Urothelium cell line (cell line): ENCODE measurements at places on chromosomes 2 and 18.

GRCh38 chr2:1968988-1969700, 224.8 kb upstream of the PXDN start:
- no peak for DNase-seq

DNA sequence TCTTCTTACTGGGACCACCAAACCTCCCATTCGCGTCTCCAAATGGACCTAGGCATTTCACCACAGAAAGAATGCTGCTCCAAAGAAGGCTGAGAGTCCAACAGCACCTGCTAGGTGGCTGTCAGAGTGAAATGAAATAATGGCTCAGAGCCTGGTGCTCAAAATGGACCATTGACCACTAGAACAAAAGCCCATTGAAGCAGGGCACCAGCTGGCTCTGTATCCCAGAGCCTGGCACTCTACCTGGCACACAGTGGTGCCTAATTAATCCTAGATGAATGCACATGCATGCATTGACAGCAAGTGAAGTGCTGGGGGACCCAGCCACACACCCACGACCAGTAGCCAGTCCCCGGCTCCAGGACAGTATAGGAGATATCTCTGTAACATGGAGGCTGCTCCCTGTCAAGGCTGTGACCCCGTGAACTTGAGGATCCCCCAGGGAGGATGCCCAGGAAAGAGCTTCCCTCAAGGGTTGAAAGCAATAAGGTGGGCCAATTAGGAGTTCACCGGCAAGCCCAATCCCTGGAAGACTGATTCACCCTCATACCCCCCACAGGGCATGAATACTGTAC, 261.3 kb downstream of the TNS1 start:
- no peak for DNase-seq

DNA sequence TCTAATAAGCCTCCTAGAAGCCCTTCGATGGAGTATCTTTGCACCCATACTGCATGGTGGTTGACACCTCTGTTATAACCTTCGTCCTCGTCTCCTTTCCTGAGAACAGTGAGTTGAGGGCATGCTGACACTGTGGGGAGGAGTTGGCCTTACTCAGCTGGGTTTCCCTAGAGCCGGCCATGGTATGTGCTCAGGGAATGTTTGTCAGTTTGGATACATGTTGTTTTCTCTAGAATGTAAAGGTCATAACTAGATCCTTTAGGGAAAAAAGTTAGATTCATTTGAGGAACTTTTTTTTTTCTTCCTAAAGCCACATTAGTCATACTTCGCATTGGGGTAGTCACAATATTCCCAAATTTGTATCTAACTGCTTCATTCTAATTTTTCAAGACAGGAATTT, 106.0 kb upstream of the FOSL2 start:
- no peak for DNase-seq

- DNase-seq = no peak
These were observed 66.4 kb upstream of the CHMP1B start for GRCh38 chr18:11784674-11785304.

DNA sequence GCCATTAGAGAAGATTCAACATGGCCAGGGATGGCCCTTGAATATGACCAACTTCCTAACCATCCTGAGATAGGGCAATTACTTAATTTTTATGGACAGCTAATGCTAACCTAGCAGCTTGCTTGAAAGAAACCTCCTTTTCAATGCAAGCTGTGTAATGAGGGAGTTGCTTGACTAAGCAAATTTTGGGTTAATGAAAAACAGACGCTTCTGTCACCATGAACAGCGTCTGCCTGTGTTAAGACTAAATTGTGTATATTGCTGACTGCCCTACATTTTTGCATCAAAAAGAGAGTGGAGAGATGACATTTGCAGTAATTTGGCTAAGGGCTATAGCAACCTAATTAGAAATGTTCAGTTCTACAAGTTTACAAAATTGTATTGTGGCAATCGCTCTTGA, 319.2 kb upstream of the LRATD1 start:
- no peak for DNase-seq

DNA sequence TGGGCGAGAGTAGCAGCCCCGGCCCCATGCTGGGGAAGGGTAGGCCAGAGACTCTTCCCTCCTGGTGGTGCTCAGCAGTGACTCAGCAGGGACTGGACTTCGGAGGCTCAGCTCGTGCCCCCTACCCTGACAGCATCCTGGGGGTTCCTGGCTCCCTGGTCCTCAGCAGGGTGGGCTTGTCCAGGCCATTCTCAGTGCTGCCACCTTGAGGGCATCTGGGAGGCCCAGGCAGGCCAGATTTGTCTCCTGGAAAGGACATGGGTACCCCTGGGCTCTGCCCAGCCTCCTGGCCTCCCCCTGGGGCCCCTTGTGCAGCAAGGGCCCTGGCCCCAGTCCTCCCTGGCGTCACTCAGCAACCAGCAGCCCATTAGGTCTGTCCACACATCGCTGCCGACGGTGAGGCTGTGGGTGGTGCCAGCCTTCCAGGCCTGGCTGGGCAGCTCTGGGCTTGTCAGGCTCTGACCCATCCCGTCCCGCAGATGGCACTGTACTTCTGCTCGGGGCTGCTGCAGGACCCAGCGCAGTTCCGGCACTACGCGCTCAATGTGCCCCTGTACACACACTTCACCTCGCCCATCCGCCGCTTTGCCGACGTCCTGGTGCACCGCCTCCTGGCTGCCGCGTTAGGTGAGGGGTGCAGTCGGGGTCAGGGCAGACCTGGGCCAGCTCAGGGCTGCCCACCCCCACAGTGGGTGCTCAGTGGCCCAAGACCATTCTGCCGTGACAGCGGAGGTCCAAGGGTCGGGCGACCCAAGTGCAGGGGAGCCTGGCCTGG, 45.0 kb upstream of the ALPP start:
- no peak for DNase-seq

DNA sequence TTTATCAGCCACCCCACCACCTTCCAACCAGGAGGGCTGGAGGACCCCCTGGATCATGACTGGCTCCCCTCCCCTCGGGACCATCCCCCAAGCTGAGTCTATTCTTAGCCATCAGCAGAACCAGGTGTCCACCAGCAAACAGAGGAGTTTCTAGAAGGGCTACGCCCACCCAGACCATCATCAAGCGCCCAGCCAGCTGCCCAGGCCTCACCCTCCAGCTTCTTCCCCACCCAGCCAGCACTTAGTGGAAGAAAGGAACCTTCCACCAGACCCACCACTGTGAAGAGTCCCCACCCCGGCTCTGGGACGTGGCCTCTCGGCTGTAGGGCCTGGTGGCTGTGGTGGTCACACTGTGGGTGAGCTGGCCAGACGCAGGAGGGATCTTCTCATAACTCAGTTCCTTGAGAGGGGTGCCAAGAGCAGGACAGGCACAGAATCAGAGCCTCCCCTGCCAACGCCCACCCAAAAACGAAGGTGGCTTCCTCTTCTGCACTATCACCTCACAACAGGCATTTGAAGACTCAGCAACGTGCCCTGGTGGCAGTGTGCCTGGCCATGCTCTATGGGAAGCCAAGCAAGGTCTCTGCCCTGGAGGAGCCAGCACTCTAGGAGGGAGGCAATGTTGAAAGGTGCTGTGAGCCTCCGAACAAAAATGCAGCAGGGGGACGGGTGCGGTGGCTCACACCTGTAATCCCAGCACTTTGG, 19.0 kb downstream of the BIN1 start:
- no peak for DNase-seq

- no peak for DNase-seq
These were observed 646.0 kb downstream of the ZEB2 start for GRCh38 chr2:143873886-143874285.

DNA sequence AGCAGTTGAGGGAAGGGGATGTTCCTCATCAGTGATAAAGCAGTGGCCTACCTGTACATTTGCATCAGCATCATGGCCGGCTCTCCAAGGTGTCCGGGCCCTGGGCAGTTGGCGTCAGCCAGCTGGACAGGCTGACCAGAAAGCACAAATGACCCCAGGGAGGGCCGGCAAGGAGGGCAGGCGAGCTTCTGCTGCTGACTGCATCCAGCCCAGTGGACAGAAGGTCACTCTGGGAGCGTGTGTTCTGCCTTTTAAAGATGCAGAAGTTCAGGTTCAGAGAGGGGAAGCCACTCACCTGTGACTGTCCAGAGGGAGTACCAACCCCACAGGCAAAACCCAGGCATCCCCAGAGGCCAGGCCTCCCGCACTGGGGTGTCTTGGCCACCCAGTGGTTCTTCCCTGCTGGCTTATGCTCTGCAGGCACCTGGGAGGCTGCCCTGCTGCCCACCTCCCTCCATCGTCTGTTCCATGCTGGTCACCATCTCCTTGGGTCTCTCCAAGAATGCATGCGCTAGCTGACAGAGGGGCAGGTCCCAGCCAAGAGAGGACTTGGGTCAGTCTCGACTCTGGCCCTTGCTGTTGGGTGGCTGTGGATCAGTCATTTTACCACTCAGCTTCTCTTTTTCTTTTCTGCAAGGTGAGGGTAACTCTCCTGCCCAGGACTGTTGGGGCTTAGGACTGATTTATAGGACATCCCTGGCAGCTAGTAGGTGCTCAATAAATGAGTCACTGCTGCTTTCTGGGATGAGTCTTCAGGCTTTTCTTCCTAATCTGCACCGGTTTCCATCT, 89.9 kb downstream of the INHBB start:
- DNase-seq = no peak

- DNase-seq = no peak
These were observed 104.4 kb upstream of the IL1R2 start for GRCh38 chr2:101887328-101887727.

GRCh38 chr2:227029426-227030105, 134.4 kb downstream of the COL4A4 start:
- no peak for DNase-seq

DNA sequence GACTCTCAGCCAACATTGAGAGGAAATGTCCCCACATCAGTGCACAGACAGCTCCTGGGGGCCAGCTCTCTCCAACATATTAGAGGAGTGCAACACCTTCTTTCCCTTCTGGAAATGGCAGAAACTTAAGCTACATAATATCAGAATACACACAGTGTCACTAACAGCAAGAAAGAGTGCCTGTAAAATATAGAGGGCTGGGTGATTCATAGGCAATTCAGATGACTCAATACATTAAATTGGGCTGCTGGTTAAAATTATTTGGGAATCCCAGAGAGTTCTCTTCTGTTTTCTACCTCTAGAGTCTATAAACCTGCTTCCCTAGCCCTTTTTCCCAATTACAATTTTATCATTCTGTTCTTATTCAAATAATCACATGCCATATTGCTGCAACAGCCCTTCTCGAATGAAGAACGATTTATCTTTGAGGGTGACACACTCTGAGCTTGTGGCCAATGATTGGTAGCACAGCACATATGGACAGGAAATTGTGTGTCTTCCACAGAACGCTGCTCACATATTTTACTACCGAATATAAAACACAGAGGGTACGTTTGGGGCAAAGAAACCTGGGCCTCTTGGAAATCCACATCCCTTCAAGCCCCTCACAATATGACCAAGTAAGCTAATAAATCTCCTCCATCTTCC, 381.2 kb downstream of the MBD2 start:
- DNase-seq = no peak

GRCh38 chr2:43349904-43350303, 123.5 kb upstream of the ZFP36L2 start:
- DNase-seq = no peak

- DNase-seq = no peak
These were observed 72.5 kb downstream of the COPS8 start for GRCh38 chr2:237158194-237158593.

DNA sequence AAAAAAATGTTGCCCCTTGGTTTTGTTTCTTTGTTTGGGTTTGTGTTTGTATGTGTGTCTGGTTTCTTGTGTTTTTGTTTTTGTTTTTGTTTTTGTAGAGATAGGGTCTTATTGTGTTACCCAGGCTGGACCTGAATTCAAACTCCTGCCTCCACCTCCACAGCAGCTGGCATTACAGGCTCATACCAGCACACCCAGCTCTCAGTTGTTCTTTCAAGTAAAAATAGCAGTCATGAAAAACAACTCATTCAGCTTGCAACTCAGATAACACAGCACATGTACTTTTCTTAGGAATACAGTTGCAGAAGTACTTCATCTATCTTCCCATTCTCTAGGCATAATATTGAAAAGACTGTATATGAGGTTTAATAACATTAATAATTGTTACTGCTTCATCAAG, 37.0 kb downstream of the ZC3H8 start:
- no peak for DNase-seq

GRCh38 chr2:232874677-232875223, 4.7 kb downstream of the SNORC start:
- no peak for DNase-seq

DNA sequence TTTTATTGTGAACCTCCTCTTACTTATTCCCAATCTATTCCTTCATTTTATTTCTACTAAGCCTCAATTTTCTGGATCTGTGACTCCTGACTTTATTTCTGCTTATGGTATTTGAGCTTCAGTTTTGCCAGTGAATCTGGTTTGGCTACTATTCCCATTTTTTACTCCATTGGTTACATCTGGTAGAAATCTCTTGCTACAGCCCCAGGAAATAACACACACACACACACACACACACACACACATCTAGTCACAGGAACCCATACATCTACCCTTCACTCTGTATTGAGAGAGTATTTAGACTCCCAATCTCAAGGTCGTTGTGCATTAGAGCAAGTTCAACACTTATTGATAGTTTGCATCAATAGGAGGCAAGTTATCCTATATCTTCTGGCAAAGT, 37.0 kb upstream of the GALNT5 start:
- DNase-seq = no peak

- DNase-seq = no peak
These were observed 891.6 kb upstream of the ZEB2 start for GRCh38 chr2:145411493-145411892.

DNA sequence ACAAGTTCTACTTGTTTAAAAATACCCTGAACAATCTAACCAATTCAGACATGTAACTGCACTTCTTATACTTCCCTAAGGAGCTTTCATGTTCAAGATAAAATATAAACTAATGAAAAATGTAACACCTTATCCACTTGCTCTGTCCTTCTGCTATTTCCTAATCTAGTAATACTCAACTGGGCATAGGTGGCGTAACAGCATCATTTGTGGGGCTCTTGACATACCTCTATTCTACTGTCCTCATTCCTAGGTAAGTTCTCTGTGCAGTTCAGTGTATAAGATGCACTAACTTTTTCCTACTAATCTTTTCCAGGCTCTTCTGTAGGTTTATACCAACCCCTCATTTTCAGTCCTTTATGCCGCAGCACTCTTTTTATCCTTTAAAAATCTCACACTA, 36.7 kb downstream of the PRKD3 start:
- no peak for DNase-seq

GRCh38 chr2:49831698-49832367, 677.5 kb upstream of the FSHR start:
- DNase-seq = peak; percentile 11

DNA sequence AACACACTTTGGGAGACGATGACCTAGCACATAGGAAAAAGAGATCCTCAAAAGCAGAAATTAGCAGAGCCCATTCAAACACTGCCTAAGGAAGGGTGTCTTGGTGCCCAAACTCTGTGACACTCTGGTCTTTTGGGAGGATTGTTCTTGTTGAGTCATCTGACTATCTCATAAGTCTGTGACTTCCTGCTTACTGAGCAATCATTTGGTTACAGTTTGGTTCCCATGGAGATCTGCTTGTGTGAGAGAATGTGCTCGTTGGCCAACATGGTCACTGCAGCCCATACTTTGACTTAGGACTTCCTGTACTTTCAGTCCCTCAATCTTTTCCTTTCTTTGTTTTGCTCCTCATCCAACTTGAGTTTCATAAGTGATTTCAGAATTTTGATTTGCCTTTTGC, 602.9 kb downstream of the NYAP2 start:
- peak; percentile 49 for DNase-seq
